ENCODE measurements at places on chromosomes 1 and 21. TPM values are rescaled to one million over a fixed set of nuclear protein-coding genes. Genes with fewer than 3 reads are reported as not detected.

GRCh38 chr1:95311014-95311413, 77.0 kb downstream of the RWDD3 start:
- DNase-seq: no peak

GRCh38 chr1:77900687-77901293, 12.4 kb downstream of the NEXN start:
- no peak for DNase-seq

- DNase-seq: no peak
These were observed 13.0 kb downstream of the BTBD19 start for GRCh38 chr1:44821240-44821715.

DNA sequence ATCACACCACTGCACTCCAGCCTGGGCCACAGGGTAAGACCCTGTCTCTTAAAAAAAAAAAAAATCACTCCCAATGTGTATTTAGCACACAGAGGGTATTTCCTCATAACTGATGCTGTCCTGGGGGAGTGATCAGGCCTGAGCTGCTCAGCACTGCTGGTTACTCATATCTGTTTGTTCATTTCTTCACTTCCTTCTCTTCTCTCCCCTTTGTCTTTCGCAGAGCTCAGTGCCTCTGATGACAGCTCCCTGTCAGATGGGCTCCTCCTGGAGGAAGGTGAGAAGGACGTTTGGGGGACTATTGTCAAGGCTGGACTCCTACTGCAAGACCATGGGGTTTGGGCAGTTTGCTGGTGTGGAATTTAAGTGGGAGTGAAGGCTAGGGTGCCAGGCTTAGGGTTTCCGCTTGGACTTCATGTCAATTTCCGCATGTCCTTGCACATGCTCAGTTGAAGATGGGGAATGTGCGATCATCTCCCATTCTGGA, 13.0 kb downstream of the INAVA start:
- DNase-seq: no peak

GRCh38 chr1:160363951-160364735, 2.7 kb upstream of the NHLH1 start:
- peak; percentile 37 for DNase-seq

DNA sequence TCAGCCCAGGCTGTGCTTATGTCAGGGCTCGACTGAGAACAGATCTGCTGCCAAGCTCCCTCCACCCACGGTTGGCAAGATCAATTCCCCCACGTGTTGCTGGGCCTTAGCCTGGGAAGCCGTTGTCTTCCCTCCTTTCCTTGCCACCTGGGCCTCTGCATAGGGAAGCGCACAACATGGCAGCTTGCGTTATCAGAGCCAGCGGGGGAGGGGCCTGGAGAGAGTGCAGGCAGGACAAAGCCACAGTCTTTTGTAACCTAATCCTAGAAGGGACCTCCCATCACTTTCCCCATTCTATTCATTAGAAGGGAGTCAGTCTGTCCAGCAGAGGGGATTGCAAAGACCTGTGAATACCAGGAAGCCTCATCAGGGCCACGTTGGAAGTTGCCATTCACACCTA, 17.0 kb upstream of the IGSF21 start:
- no peak for DNase-seq

DNA sequence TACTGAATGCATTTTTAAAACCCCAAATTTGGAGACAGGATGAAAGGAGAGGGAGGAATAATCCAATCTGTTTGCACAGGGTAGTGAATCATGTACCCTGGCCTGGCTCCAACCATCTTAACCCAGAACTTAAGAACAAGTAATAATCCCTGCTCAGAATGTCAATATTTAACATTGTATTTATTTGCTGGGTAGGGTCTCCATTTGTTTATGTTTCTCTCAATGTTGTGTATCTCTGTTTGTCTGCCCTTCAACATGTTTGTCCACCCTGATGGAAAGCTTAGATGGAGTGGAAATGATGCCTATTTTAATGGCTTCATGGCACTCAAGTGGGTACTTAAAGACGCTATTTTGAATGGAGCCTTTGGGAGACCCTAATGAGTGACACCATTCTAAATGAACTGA, 54.4 kb upstream of the CDC42BPA start:
- no peak for DNase-seq

- no peak for DNase-seq
These were observed 29.7 kb downstream of the C1orf21 start for GRCh38 chr1:184416481-184416880.

GRCh38 chr1:180927841-180928240, 15.1 kb downstream of the KIAA1614 start:
- no peak for DNase-seq

GRCh38 chr21:25375675-25376074, 231.6 kb downstream of the MRPL39 start:
- no peak for DNase-seq

GRCh38 chr1:39901714-39902459, at the start of gene MYCL:
Gene MYCL, minus strand, starts transcription at chr1:39901917. Its CDS starts 483 bp downstream, at chr1:39901434.
- peak; percentile 86 for DNase-seq

GRCh38 chr1:24776821-24777220, 31.6 kb downstream of the CLIC4 start:
- no peak for DNase-seq

GRCh38 chr1:203769505-203770343, 4.7 kb downstream of the LAX1 start:
- DNase-seq: no peak

- DNase-seq: no peak
These were observed 68.7 kb downstream of the CASZ1 start for GRCh38 chr1:10727751-10728232.

- no peak for DNase-seq
These were observed 6.9 kb upstream of the ANGPTL3 start for GRCh38 chr1:62590255-62590969.

GRCh38 chr1:2445162-2445822, 30.8 kb upstream of the PLCH2 start:
- no peak for DNase-seq

The TIE1 gene
- total RNA-seq: 1.3 TPM

The AMPD1 gene
- total RNA-seq: not detected

The LRRN2 gene
- total RNA-seq: 3.4 TPM

The SPTA1 gene
- total RNA-seq: 0.21 TPM

The PRAMEF33 gene
- total RNA-seq: not detected

The EPB41 gene
- total RNA-seq: 76.1 TPM

The FCRLA gene
- 0.22 TPM for total RNA-seq

The RNASEL gene
- 5.0 TPM for total RNA-seq

The BMP8A gene
- total RNA-seq: 1.1 TPM

The OR2W3 gene
- total RNA-seq: not detected

The CMPK1 gene
- 53.2 TPM for total RNA-seq

The LCK gene
- not detected for total RNA-seq

The RXFP4 gene
- total RNA-seq: not detected
